ENCODE measurements at places on chromosomes 5 and 9. TPM values are rescaled to one million over a fixed set of nuclear protein-coding genes. Genes with fewer than 3 reads are reported as not detected.

GRCh38 chr5:72702881-72703434 lies 113.5 kb upstream of the TNPO1 start:
- H3K36me3 ChIP-seq, result no peaks in the 10 kb centered on the region
- H3K4me1 ChIP-seq, result no peaks in the 10 kb centered on the region
- no peak for DNase-seq

GRCh38 chr5:78887384-78888118 lies 97.6 kb downstream of the ARSB start:
- H3K4me3 ChIP-seq, result no peak overlapping the region
- no peaks in the 10 kb centered on the region for H3K36me3 ChIP-seq
- DNase-seq, result no peak
- no peaks in the 10 kb centered on the region for H3K27me3 ChIP-seq
- peaks cover 33% of the 10 kb centered on the region for H3K4me1 ChIP-seq

The LCNL1 gene
- not detected for total RNA-seq

- peak overlapping the region; percentile 58 for H3K27ac ChIP-seq
- H3K27me3 ChIP-seq, result peaks cover under 1% of the 10 kb centered on the region
- H3K4me1 ChIP-seq, result peaks cover 65% of the 10 kb centered on the region
- H3K36me3 ChIP-seq, result no peaks in the 10 kb centered on the region
- DNase-seq, result peak; percentile 54
- peak overlapping the region; percentile 59 for H3K4me3 ChIP-seq
These were observed 60.2 kb downstream of the ARHGAP26 start for GRCh38 chr5:142830241-142831008.

The SLC25A2 gene
- 0.24 TPM for total RNA-seq

The PCDHA4 gene
- total RNA-seq, result not detected

- no peaks in the 10 kb centered on the region for H3K36me3 ChIP-seq
- peak; percentile 47 for DNase-seq
- no peak overlapping the region for H3K27ac ChIP-seq
- no peaks in the 10 kb centered on the region for H3K27me3 ChIP-seq
- no peak overlapping the region for H3K4me3 ChIP-seq
- H3K4me1 ChIP-seq, result peaks cover 10% of the 10 kb centered on the region
These were observed 34.2 kb upstream of the GRPEL2 start for GRCh38 chr5:149310947-149311658.

DNA sequence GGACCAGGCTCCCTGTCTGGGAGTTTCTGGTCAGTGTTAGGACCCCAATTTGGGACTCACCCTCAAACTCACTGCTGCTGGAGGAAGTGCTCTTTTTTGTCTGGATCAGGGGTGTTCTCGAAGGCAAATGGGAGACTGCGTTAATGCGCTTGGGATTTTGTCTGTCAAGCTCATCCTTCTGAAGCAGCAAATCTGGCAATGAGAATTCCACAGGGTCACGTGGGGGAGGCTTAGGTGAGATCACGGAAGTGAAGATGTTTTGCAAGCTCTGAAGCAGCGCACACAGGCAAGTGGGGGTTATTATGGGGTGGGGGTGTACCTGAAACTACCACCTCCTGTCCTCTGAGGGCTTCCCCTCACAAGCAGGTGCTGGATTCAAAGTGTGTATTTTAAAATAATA lies 10.5 kb upstream of the TEX53 start:
- H3K36me3 ChIP-seq, result no peaks in the 10 kb centered on the region
- H3K4me3 ChIP-seq, result no peak overlapping the region
- no peak overlapping the region for H3K27ac ChIP-seq

The ELAVL2 gene
- total RNA-seq, result not detected

GRCh38 chr9:36029765-36030528 lies 6.8 kb upstream of the RECK start:
- H3K27ac ChIP-seq, result peak overlapping the region; percentile 80
- peak overlapping the region; percentile 60 for H3K4me3 ChIP-seq
- no peaks in the 10 kb centered on the region for H3K36me3 ChIP-seq

GRCh38 chr9:33300546-33300945 lies 10.2 kb downstream of the NFX1 start:
- no peak overlapping the region for H3K4me3 ChIP-seq
- H3K4me1 ChIP-seq, result peaks cover 33% of the 10 kb centered on the region
- H3K27me3 ChIP-seq, result no peaks in the 10 kb centered on the region
- peaks cover 34% of the 10 kb centered on the region for H3K36me3 ChIP-seq
- DNase-seq, result no peak
- H3K27ac ChIP-seq, result no peak overlapping the region

- peak overlapping the region; percentile 98 for H3K27ac ChIP-seq
- H3K4me3 ChIP-seq, result peak overlapping the region; percentile 85
- DNase-seq, result peak; percentile 94
- H3K4me1 ChIP-seq, result peaks cover 22% of the 10 kb centered on the region
- H3K27me3 ChIP-seq, result no peaks in the 10 kb centered on the region
These were observed 81.0 kb downstream of the RXRA start for GRCh38 chr9:134407121-134407779.

The CSF2 gene
- total RNA-seq, result not detected

The ASTN2 gene
- 10.3 TPM for total RNA-seq

The SLC44A1 gene
- 56.1 TPM for total RNA-seq

DNA sequence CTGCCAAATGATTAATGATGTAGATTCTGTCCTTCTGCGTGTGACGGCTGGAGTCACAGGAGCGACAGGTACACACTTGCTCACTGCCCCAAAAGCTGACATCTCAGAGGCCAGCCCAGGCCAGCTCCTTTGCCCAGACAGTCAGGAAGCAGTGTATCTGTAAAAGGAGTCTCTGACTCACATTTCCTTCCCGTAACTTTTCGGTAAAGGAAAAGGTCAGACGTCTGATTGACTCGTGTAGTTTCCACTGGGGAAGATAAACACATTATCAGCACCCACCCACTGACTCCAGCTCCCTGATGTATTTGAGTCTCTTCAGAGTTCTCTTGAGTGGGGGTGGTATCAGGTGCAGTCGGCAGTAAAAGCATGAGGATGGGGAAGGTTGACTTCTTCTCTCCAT lies 64.4 kb upstream of the WWC1 start:
- peaks cover 28% of the 10 kb centered on the region for H3K27me3 ChIP-seq
- no peaks in the 10 kb centered on the region for H3K36me3 ChIP-seq
- no peak overlapping the region for H3K4me3 ChIP-seq
- H3K27ac ChIP-seq, result no peak overlapping the region
- no peak for DNase-seq

DNA sequence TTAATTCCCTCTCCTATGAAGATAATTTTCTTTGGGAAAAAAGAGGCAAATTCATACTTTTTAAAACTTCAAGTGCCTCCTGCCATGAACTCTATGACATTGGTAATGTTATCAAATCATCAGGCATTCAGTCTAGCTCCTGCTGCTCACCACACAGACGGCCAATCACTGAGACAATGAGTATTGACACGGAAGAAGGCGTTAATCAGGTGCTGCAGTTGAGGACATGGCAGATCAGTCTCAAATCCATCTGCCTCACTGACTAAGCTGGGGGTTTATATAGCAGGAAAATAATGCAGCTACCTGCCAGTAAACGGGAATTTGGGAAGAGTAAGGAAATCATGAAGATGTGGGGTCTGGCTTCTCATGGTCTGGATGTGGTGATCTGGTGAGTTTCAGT lies 1087.7 kb downstream of the CDH9 start:
- no peak overlapping the region for H3K4me3 ChIP-seq
- no peak for DNase-seq
- H3K4me1 ChIP-seq, result no peaks in the 10 kb centered on the region
- H3K27ac ChIP-seq, result no peak overlapping the region
- H3K27me3 ChIP-seq, result no peaks in the 10 kb centered on the region

GRCh38 chr5:87079219-87079618 lies 188.5 kb upstream of the RASA1 start:
- peaks cover 37% of the 10 kb centered on the region for H3K4me1 ChIP-seq
- no peaks in the 10 kb centered on the region for H3K36me3 ChIP-seq
- no peak overlapping the region for H3K27ac ChIP-seq
- H3K27me3 ChIP-seq, result no peaks in the 10 kb centered on the region
- H3K4me3 ChIP-seq, result no peak overlapping the region

DNA sequence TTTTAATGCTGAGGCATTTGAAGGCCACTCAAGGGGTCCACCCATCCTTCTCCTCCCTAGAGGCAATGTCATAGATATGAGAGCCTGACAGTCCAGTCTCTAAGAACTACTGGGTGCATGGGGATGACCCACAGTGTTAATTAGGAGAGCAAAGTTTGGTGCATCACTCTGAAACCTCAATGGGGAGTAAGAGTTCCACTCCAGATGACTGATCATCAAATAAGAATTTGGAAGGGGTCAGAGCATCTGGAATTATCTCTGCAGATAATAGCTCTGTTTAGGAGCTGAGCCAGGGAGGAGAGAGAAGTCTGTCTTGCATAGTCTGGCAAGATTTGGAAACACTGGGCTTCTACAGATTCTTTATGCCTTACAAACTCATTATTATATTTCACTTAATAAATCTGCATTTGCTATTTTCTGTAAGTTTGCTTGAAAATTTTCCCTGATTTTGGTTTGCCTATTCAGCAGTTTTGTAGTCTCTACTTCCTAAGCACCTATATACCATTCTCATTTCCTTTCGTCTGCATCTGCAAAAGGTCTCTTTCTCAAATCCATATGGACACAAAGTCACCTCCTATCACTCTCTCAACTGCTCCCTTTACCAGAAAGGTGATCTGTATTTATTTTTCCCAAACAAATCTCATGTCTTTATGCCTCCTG lies 27.7 kb downstream of the FGF10 start:
- no peak overlapping the region for H3K4me3 ChIP-seq
- no peak overlapping the region for H3K27ac ChIP-seq
- H3K4me1 ChIP-seq, result no peaks in the 10 kb centered on the region
- DNase-seq, result no peak
- H3K36me3 ChIP-seq, result no peaks in the 10 kb centered on the region

DNA sequence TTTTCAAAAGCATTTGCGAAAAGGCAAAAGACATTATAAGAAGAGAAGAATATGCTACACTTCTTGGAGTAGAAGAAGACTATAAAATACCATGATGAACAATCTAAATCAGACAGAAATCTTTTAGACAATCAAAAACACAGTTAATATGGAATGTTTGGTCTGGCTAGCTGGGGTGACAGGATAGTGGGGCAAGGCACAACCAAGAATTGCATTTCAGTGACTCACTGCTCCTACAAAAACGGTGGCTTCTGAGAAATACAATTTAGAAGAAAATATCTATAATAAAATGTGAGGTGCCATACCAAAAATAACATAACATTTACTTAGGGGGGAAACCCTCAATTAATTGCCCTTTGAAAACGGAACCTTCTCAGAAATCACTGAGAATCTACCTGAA lies 363.4 kb downstream of the NPR3 start:
- peak overlapping the region; percentile 79 for H3K27ac ChIP-seq
- H3K4me3 ChIP-seq, result peak overlapping the region; percentile 18
- H3K36me3 ChIP-seq, result peaks cover 5% of the 10 kb centered on the region

The GRM6 gene
- total RNA-seq, result not detected

DNA sequence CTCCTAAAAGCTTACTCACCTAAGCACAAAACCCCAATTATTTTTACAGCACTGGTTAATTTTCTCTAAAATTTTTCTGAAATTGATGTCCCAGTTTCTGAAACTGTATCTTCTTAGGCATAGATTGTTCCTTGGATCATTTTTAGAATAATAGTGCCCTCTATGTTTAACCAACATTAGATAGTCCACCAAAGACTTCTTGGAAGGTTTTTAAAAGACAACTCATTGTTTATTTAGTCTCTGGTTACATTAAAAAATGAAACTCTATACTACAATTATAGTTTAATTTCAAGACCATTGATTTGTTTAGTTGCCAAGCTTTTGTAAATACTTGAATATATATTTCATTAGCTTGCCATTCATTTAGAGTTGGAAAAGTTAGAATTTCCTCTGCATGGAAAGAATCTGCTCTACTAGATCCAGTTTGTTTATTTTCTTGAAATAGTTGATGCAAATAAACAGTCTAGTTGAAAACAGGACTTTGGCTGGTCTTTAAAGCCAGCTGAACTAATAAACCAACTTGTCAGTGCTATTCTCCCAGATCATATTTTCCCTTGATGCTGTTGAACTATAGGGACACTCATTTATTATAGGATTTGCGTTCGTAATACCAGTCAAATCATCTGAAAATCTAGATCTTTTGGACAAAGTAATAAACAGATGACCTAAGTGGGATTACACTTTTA lies 990.5 kb downstream of the TLE1 start:
- no peaks in the 10 kb centered on the region for H3K36me3 ChIP-seq
- H3K27ac ChIP-seq, result no peak overlapping the region
- no peaks in the 10 kb centered on the region for H3K4me1 ChIP-seq
- no peak overlapping the region for H3K4me3 ChIP-seq

DNA sequence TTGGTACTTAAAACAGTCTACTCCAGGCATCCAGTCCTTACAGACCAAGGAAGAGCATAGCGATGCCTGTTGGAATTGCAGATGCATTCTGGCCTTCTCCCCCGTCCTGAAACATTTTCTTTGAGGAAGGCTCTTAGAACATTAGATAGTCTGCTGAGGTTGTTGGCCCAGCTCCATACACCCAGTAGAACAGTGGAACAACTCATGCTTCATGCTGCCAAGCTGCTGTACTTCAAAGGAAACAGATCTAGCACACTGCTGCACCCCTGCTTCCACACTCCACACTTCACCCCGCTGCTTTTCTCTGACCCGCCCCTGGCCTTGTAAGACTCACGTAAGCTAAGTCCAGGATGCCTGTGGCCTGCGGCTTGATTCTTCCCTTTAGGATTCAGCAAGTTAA lies 33.4 kb upstream of the NCS1 start:
- peaks cover 7% of the 10 kb centered on the region for H3K27me3 ChIP-seq
- peak; percentile 95 for DNase-seq
- peaks cover 34% of the 10 kb centered on the region for H3K36me3 ChIP-seq
- H3K4me3 ChIP-seq, result peak overlapping the region; percentile 64

GRCh38 chr9:116951588-116952435 lies 264.7 kb downstream of the TRIM32 start:
- H3K27me3 ChIP-seq, result peaks cover 3% of the 10 kb centered on the region
- H3K4me1 ChIP-seq, result peaks cover 33% of the 10 kb centered on the region
- H3K4me3 ChIP-seq, result peak overlapping the region; percentile 55
- peak; percentile 85 for DNase-seq

The SLC6A18 gene
- total RNA-seq, result not detected

The SLC26A2 gene
- 10.4 TPM for total RNA-seq

DNA sequence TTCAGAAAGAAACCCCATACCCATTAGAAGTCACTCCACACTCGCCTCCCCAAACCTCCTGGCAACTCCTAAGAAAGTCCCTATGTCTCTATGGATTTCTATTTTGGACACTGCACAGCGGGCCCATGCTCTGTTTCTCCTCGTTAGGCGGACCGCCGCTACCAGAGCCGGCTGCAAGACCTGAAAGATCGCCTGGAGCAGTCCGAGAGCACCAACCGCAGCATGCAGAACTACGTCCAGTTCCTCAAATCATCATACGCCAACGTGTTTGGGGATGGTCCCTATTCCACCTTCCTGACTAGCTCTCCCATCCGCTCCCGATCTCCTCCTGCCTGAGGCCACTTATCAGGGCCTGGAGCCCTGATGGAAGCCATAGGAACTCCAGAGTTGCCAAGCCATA lies 4.6 kb upstream of the GLE1 start:
- peaks cover 12% of the 10 kb centered on the region for H3K4me1 ChIP-seq
- no peak overlapping the region for H3K27ac ChIP-seq
- H3K36me3 ChIP-seq, result peaks cover 18% of the 10 kb centered on the region
- no peak for DNase-seq
- peaks cover 2% of the 10 kb centered on the region for H3K27me3 ChIP-seq

GRCh38 chr9:95605101-95605500 lies 88.3 kb upstream of the PTCH1 start:
- no peak overlapping the region for H3K27ac ChIP-seq
- DNase-seq, result no peak
- peaks cover 14% of the 10 kb centered on the region for H3K27me3 ChIP-seq
- H3K4me1 ChIP-seq, result no peaks in the 10 kb centered on the region
- H3K36me3 ChIP-seq, result no peaks in the 10 kb centered on the region

The PCDHGC4 gene
- 0.72 TPM for total RNA-seq
